ENCODE measurements at places on chromosomes 5 and 9. TPM values are rescaled to one million over a fixed set of nuclear protein-coding genes. Genes with fewer than 3 reads are reported as not detected.

Gene C9orf50
- polyA plus RNA-seq = not detected

Gene GARNL3
- 0.73 TPM for polyA plus RNA-seq

DNA sequence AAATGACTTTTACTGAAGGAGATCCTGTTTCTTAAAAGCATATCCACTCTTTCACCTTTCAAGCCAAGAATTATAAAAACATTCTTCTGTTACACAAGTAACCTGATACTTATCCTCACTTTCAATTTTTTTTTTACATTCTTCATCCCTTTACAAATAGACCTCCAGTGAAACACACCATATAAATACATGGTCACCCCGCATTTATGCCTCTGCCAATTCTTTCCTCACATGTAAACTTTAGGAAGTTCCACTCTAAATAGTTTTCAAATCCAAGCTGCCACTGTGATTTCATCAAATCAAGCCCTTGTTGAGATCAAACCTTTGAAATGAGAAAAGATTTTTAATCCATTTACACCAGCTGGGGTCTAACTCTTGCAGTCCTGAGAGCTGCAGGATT lies 40.0 kb downstream of the GAS1 start:
- DNase-seq = no peak
- H3K36me3 ChIP-seq = no peaks in the 10 kb centered on the region
- peaks cover 11% of the 10 kb centered on the region for H3K4me1 ChIP-seq
- peaks cover 16% of the 10 kb centered on the region for H3K27me3 ChIP-seq
- no peak overlapping the region for H3K4me3 ChIP-seq

Gene BTNL3
- not detected for polyA plus RNA-seq

Gene FYB1
- polyA plus RNA-seq = 2.7 TPM

GRCh38 chr5:76069061-76069735 lies 14.0 kb upstream of the SV2C start:
- no peak for DNase-seq
- H3K27ac ChIP-seq = no peak overlapping the region
- H3K4me1 ChIP-seq = no peaks in the 10 kb centered on the region

DNA sequence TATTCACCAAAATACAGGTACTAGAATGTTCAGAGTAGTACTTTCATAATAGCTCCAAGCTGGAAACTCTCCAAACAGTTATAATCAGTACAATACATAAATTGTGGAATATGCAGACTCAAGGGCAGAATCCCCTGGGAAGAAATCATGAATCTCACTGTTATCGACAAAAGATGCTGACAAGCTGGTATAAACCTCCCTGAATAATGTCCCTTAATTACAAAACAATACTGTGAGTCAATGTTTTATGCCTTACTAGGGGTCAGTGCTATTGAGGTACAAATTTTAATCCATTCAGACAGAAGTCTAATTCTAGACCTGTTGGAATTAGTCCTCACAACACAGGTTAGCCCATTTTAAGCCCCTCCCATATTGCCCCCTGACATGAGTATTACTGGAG lies 532.3 kb downstream of the DTWD2 start:
- no peaks in the 10 kb centered on the region for H3K27me3 ChIP-seq
- no peaks in the 10 kb centered on the region for H3K4me1 ChIP-seq
- H3K27ac ChIP-seq = no peak overlapping the region
- H3K4me3 ChIP-seq = no peak overlapping the region
- no peak for DNase-seq
- no peaks in the 10 kb centered on the region for H3K36me3 ChIP-seq

GRCh38 chr5:17481378-17481777 lies 16.7 kb upstream of the TAF11L2 start:
- no peaks in the 10 kb centered on the region for H3K36me3 ChIP-seq
- no peak for DNase-seq
- peaks cover 6% of the 10 kb centered on the region for H3K27me3 ChIP-seq

All from naive B cell (primary cell).